RWPE2 (cell line): ENCODE measurements at places on chromosomes 4 and X.

GRCh38 chr4:92872604-92873003 lies 568.8 kb downstream of the GRID2 start:
- DNase-seq: no peak

GRCh38 chr4:40681600-40681999 lies 51.9 kb upstream of the RBM47 start:
- no peak for DNase-seq

DNA sequence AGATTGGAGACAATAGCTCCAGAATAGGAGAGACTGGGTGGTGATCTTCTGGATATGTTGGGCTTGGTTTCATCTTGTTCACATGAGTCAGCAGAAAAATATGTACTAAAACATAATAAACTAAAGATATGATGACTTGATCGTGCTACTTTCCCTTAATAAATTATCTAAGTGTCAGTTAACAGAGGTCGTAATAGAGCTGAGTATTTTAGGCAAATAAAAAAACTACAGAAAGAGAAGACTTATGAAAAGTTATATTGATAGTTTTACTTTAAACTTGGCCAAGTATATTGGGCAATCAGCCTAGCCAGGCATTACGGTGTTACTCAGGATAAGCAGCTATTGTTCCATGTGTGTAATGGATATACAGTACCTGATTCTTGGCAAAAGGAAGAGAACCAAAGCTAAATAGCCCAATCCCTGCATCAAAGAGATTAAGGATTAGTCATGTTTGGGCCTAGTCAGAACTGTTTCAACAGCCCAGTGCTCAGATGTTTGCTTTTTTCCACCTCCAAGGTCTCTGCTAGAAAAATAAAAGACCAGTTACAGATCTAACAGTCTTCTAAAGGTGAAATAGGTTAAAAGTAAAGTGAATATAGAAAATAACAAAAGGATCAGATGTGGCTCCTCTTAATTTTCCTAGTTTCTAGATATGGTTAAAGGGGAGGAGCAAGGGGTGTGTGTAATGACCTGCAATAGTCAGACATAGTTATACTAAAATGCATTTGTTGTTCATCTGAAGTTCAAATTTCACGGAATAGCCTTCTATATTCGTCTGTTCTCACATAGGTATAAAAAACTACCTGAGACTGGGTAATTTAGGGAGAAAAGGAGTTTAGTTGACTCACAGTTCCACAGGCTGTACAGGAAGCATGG lies 262.6 kb downstream of the ADGRL3 start:
- DNase-seq: no peak

GRCh38 chr4:184988611-184989010 lies 29.7 kb upstream of the HELT start:
- no peak for DNase-seq

- no peak for DNase-seq
These were observed 118.2 kb downstream of the GRID2 start for GRCh38 chr4:92421920-92422319.

DNA sequence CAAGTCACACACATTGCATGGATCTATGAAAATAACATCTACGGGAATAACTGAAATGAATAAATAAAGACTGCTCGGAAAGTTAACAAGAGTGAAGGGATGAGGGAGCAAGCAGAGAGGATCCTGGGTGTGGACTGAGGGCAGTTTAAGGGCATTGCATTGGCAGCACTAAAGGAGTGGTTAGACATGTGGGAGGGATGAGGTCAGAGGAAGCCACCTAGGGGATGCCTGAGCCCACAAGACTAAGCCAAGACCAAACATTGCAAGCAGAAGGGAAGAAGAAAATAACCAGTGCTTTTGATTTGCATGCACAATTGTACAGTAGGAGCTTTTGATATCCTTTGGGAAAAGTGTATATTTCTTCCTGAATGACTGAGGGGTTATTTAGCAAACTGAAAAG lies 106.1 kb downstream of the MSL3 start:
- DNase-seq: no peak

DNA sequence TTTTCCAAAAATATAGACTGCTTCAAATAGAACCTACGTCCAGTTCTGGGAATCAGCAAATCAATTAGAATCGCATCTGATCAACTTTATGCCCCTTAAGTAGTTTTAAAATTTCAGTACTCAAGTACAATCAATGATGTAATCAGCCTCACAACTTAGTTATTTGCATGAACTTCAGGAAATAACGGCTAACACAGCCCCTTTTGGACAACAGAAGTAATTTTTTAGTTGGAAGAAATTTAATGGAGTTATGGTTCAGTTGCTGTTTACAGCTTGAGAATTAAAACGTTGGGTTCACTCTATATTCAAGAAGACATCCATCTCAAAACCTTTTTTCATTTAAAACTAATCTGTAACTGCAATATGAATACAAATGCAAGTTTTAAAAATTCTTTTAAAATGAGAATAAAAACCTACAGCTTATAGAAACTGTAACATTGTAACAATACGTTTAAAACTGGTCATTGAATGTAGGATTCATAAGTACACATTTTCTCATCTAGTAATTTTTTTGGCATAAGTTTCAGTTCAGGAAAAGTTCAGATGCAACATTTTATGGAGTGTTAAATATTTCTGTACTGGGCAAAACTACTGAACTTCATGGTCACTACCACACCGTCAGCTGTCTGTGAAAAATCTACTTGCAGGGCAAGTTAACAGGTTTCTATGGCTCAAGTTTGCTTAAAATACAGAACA lies 956 bp downstream of the TAPT1 start:
- no peak for DNase-seq

DNA sequence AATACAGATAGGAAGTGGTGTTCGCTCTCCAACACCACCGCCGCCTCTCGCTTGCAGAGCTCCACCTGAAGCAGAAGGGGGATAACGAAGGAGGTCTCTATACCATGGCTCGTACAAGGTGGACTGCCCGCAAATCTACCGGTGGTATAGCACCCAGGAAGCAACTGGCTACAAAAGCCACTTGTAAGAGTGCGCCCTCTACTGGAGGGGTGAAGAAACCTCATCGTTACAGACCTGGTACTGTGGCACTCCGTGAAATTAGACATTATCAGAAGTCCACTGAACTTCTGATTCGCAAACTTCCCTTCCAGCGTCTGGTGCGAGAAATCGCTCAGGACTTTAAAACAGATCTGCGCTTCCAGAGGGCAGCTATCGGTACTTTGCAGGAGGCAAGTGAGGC lies 5.2 kb upstream of the BMP15 start:
- no peak for DNase-seq

- DNase-seq: peak; percentile 82
These were observed at the start of gene PLS3 for GRCh38 chrX:115560978-115561604. Gene PLS3, plus strand, starts transcription at chrX:115561174. Its CDS starts 49,077 bp downstream, at chrX:115610251.

DNA sequence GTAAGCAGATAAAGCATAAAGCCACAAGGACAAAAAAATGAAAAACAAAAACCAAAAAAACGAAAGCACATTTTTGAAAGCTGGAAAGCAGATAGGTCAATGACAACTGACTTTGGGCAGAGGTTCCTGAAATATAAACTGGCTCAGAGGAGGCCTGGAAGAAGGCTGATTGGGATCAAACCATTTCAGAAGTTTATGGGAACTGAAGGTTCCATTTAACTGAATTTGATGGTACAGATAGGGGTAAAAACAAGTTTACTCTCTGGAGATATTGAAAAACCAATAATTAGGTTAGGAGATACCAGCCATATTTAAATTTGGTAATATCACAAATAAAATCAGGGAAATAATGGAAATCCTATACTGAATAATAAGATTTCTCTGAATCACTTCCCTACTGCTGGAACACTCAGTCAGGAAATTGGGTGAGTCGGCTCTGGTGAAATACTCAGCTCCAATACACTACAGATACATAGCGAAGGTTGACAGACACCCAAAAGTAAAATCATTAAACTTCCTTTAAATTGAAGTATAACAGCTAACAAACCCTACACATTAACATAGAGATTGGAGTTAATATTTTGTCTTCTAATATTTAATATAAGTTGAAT lies 1584.3 kb downstream of the STIM2 start:
- no peak for DNase-seq

DNA sequence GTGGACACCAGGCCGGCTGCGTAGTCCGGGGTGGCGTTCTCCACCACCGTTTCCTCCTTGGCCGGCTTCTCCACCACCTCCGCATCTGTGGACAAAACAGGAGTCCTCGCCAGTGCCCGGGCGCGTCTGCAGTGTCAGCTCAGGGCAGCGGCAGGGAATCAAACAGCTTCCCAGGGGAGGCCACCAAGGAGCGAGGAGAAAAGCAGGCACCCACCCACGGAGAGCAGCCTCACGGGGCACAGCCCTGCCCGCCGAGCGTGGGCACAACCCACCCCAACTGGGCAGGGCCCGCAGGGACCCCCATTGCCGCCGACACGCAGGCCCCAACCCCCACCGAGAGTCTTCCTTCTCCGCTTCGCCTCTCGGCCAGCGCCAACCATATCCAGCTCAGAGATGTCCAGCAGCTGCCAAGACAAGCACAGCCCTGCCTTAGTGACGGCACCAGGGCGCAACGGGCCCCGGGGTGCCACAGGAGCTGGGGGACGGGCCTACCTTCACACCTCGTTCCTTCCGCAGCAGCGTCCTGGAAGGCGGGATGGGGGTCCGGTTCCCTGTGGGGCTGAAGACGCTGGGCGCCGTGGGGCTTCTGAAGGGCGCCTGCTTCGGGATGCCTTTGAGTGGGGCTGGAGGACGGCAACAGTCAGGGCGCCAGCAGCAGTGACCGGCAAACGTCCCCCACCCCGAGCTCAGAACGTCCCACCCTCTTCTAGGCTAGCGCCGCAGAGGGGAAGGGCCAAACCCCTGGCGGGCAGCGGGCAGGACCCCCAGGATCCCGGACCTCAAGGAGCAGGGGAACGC lies 22.8 kb downstream of the NELFA start:
- DNase-seq: no peak

DNA sequence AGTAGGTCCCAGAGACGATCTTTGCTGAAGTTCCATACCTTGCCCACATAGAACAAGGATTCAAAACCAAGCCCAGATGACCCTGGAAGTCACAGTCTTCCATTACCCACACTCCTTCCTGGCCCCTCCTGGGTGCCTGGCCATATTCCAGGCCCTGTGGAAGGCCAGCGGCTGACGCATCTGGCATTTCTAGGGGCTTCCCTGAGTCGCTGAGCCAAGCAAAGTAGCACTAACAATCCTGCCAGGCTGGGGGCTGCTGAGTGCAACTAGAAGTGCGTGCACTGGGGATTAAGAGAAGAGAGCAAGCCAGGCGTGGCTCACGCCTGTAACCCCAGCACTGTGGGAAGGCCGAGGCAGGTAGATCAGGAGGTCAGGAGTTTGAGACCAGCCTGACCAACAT lies 175.2 kb upstream of the CPEB2 start:
- no peak for DNase-seq

- DNase-seq: no peak
These were observed 21.5 kb upstream of the CLDN24 start for GRCh38 chr4:183343730-183344129.

GRCh38 chrX:39162322-39162735 lies 361.1 kb downstream of the MID1IP1 start:
- no peak for DNase-seq

- DNase-seq: no peak
These were observed 16.2 kb upstream of the ZCCHC12 start for GRCh38 chrX:118807151-118808017.

GRCh38 chrX:49992853-49993252 lies 70.5 kb downstream of the CLCN5 start:
- no peak for DNase-seq

DNA sequence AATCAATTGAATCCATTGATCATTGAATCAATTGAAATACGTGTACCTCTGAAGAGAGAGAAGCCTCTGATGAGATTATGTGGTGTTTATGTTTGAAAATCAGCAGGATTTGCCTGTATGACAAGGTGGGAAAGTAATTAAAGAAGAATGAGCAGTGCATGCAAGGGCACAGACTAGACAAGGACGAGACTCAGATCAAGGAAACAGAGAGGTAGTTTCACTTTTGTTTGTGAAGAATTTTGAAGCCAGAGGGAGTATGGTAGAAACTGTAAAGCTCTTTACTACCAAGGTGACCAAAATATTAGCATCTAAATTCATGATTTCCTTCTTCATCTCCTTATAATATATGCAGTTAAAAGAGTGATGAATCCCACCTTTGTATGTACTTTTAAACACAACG lies 1830.0 kb upstream of the IGFBP7 start:
- DNase-seq: no peak

DNA sequence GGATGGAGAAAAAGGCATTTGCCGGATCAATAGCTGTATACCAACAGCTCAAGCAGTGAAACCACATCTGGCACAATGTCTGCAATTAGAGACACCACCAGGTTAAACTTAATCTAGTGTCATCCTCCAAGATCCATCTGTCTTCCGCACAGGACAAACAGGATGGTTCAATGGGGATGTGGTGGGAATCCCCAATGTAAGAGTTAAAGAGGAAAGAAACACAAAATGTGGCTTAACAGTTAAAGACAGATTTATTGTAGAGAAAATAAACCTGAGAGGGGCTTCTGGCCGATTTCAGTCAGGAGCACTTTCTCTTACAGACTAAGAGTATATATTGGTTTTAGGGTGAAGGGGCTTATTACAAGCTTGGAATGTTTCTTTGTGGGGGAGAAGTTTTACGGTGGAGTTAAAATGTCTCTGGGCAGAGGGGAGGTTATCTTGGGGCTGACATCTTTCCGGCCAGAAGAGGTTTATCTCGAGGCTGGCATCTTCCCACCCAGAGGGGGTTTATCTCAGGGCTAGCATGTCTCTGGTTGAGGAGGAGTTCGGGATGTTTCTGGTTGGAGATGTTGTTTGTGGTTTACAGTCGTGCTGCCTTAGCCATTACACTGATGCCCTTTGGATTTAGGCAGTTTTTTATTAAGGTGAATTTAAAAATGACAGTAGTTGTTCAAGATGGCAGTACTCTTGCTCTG lies 61.7 kb downstream of the KANTR start:
- no peak for DNase-seq

GRCh38 chr4:105588252-105588651 lies 35.8 kb downstream of the ARHGEF38 start:
- no peak for DNase-seq

DNA sequence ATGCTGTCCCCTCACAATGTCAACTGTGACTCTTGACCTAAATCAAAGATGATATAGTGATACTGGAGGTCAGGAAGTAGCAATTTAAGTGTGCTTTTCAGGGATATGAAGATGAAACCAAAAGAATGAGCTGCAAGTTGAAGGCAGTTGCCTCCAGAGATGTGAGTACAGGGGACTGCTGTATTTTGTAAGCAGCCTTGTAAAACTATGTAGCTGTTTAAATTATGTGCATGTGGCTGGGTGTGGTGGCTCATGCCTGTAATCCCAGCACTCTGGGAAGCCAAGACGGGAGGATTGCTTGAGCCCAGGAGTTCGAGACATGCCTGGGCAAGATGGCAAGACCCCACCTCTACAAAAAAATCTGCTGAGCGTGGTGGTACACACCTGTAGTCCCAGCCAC lies 15.1 kb upstream of the TNIP2 start:
- DNase-seq: no peak

DNA sequence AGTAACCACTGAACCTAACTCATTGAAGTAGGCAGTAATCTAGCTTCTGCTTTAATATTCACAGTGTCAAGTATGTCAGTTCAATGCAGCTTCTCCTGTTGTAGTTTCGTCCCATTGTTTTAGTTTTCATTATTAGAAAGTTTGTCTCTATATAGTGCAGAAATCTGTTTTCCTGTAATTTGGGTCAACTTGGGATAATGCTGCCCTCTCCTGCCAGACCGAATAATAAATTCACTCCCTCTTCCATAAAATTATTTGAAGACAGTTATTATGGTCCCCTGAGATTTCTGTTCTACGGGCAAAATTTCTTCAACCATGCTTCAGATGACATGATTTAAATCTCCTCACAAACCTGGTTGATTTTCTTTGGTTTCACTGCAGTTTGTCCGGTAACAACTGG lies 4.6 kb upstream of the LUZP4 start:
- DNase-seq: no peak

- no peak for DNase-seq
These were observed 2.4 kb upstream of the EGF start for GRCh38 chr4:109910256-109910655.
